ENCODE measurements at places on chromosomes 4 and X. TPM values are rescaled to one million over a fixed set of nuclear protein-coding genes. Genes with fewer than 3 reads are reported as not detected.

DNA sequence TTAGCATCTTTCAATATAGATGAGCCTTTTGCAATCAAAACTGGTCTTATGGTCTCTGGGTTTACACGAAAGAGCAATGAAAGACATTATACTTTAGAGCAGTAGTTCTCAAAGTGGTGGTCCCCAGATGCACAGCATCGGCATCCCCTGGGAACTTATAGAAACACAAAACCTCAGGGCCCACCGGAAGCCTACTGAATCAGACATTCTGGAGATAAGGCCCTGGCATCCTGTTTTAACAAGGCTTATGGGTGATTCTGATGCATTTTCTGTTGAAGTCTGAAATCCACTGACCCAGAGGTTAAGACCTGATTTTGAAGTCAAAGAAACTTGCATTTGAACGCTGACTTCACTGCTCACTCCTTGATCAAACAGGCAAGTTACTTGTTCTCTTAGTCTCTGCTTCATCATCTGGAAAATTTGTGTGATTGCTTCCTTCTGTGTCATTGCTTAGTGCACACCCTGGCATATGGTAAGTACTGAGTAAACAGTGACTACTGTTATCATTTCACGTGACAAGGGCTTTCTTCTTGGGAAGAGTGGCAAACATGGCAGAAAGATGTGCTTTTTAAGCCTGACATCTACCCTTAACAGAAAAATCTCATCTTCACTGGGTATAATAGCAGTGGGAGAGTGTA lies 14.5 kb downstream of the CHRNA9 start:
- DNase-seq = no peak

SRD5A3 gene
- 37.1 TPM for total RNA-seq

GRCh38 chr4:118322831-118323502 lies 29.8 kb downstream of the PRSS12 start:
- no peak for DNase-seq

APLN gene
- 0.22 TPM for total RNA-seq

AMER1 gene
- total RNA-seq = 4.4 TPM

ADRA2C gene
- 16.5 TPM for total RNA-seq

CLDN24 gene
- not detected for total RNA-seq

- DNase-seq = no peak
Observed at GRCh38 chrX:136204571-136204970, 46.6 kb downstream of the MAP7D3 start.

GNL3L gene
- total RNA-seq = 44.8 TPM

XK gene
- total RNA-seq = 0.49 TPM

Data from endodermal cell (in vitro differentiated cells).